ENCODE measurements at places on chromosomes 7 and 10. TPM values are rescaled to one million over a fixed set of nuclear protein-coding genes. Genes with fewer than 3 reads are reported as not detected.

The PHYHIPL gene
- not detected for total RNA-seq

The CUX1 gene
- total RNA-seq, result 68.9 TPM

The PLAC9 gene
- not detected for total RNA-seq

The RNLS gene
- total RNA-seq, result not detected

The CRPPA gene
- total RNA-seq, result 1.6 TPM

DNA sequence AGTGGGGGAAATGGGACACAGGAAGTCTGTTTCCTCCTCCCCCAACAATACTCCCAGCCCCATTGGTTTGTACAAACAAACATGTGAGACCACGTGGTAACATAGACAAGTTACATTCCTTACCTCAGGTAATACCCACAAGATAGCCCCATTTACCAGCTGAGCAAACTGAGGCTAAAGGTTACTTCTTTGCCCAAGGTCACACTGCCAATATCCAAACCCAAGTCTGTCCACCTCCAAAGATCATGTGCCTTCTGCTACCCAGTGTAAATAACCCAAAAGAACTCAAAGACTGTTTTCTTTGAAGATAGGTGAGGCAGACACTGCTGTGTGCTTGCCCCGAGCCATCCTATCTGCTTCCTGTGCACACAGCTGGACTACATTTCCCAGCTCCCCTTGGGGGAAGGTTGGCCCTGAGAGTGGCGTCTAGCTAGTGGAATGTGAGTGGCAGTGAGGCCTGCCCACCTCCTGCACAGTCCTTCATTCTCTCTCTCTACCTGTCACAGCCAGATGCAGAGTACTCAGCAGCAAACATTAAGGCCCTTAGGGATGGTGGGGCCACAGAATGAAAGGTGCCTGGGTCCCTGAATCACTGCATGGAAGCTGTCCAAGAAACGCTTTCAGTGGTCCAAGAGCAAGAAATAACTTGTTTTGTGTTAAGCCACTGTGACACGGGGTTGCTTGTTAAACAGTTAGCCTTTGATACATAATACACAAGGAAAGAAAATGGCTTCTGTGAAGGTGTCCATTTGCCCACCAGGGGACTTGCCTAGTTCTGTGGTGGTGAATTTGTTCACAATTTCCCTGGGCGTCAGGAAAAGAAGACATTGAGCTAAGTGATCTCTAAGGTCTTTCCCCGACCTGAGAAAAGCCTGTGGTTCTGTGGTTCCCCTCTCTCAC lies 257.7 kb upstream of the NFE2L3 start:
- H3K4me3 ChIP-seq, result no peak overlapping the region
- peaks cover 6% of the 10 kb centered on the region for H3K4me1 ChIP-seq
- peak; percentile 61 for DNase-seq
- H3K27ac ChIP-seq, result peak overlapping the region; percentile 26

DNA sequence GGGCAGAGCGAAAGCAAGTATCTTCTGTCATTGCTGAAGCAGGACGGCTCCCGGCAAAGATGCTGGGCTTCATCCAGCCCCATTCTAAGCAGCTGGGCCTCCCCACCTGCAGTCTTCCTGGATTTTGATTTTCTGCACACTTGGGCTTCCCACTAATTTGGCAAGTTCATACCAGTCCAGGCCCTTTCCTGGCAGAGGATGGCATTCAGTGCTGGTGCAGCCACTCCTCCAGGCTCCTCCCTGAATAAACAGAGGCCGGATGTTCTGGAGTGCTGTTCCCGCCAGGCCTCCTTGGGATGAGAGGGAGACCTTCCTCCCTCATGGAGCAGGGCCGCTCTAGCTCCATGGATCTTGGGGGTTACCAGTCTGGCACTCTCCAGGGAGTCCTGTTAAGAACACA lies 3.4 kb downstream of the BAG3 start:
- no peak for DNase-seq
- no peak overlapping the region for H3K4me3 ChIP-seq
- H3K27me3 ChIP-seq, result no peaks in the 10 kb centered on the region
- H3K4me1 ChIP-seq, result peaks cover 37% of the 10 kb centered on the region
- no peak overlapping the region for H3K27ac ChIP-seq

DNA sequence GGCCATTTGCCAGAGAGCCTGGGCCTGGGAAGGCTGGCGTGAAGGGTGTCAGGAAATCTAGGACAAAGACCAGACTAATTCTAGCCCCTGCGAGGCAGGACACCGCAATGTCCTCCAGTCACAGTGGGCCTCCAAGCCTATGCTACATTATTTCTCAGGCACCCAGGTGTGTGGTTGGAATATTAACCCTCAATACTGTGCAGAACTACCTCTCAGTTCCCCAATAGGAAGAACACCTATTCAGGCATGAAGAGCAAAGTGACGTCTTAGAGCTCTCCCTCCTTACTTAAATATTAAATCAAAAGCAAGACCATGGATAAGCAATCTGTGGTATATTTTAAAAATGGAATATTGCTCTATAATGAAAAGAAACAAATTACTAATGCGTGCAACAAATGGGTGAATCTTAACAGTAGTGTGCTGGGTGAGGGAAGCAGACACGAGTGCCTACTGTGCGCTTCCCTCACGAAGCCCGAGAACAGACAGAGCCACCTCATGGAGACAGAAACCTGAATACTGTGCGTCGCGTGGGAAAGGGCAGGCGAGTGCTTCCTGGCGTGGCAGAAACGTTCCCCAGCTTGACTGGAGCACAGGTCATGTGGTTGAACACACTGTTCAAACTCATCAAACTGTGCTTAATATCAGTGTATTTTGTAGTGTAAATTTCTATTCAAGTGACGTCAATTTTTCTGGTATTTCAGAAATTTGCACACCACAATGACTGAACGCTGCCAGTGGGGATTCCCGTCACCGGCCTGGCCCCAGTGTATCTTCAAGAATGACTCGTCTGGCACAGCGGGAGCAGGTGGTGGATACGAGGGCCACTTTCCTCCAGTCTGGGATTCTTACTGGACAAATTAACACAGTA lies 15.5 kb upstream of the PTPRN2 start:
- H3K27ac ChIP-seq, result no peak overlapping the region
- H3K4me1 ChIP-seq, result no peaks in the 10 kb centered on the region
- H3K4me3 ChIP-seq, result no peak overlapping the region
- H3K36me3 ChIP-seq, result no peaks in the 10 kb centered on the region
- no peaks in the 10 kb centered on the region for H3K27me3 ChIP-seq

GRCh38 chr10:91137822-91138221 lies 82.6 kb upstream of the PCGF5 start:
- no peak overlapping the region for H3K27ac ChIP-seq
- H3K27me3 ChIP-seq, result no peaks in the 10 kb centered on the region
- H3K4me3 ChIP-seq, result no peak overlapping the region
- no peaks in the 10 kb centered on the region for H3K36me3 ChIP-seq
- no peaks in the 10 kb centered on the region for H3K4me1 ChIP-seq
- DNase-seq, result no peak

DNA sequence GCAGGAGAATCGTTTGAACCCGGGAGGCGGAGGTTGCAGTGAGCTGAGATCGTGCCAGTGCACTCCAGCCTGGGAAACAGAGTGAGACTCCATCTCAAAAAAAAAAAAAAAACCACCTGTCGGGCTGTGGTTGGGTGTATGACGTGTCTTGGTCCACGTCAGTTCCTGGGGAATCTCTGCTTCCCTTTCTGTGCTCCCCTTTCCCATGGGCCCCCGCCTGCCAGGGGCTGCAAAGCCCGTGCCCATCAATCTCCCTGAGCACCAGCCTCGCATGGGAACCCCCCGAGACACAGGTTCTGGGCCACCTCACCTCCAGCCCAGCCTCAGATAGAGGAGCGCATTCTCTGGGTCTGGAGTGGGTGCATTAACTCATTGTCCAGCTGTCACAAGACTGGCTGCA lies 2.3 kb upstream of the SH2B2 start:
- H3K27ac ChIP-seq, result no peak overlapping the region
- no peaks in the 10 kb centered on the region for H3K36me3 ChIP-seq
- no peak for DNase-seq
